ENCODE measurements at places on chromosomes 16 and 17.

GRCh38 chr16:51637770-51638094 lies 486.7 kb upstream of the SALL1 start:
- no peak for DNase-seq

GRCh38 chr17:78129351-78130089 lies 965 bp upstream of the TMC6 start:
- DNase-seq: no peak

DNA sequence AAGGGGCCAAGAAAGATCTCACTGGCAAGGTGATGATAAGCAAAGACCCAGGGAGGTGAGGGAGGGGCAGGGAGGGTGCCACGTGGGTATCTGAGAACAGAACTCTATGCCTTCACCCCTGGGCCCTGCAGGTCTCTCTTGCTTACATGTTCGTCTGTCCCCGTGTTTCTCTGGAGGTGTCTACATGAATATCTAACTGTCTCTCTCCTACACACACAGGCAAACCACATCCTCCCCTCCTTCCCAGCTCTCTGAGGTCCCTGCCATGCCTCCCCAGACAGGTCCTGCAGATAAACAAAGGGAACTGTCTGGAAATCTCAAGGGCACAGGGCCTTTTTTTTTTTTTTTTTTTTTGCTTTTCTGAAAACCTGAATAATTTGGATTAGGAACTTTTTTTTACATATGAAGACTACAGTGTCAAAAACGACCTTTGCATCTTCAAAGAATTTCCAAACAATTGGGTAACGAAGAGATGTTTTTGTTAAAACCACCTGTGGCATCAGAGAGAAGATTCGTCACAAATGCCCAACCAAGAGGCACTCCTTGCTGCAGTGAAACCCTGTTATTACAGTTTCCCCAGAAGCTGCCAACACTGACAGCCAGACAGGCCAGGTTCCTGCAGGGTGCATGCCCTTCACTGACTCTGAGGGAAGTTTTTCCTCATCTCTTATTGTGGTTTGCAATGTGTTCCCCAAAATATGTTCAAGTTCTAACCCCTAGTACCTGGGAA lies 17.8 kb downstream of the PLLP start:
- no peak for DNase-seq

- no peak for DNase-seq
Observed at GRCh38 chr17:71032746-71033273, 863.5 kb downstream of the KCNJ2 start.

DNA sequence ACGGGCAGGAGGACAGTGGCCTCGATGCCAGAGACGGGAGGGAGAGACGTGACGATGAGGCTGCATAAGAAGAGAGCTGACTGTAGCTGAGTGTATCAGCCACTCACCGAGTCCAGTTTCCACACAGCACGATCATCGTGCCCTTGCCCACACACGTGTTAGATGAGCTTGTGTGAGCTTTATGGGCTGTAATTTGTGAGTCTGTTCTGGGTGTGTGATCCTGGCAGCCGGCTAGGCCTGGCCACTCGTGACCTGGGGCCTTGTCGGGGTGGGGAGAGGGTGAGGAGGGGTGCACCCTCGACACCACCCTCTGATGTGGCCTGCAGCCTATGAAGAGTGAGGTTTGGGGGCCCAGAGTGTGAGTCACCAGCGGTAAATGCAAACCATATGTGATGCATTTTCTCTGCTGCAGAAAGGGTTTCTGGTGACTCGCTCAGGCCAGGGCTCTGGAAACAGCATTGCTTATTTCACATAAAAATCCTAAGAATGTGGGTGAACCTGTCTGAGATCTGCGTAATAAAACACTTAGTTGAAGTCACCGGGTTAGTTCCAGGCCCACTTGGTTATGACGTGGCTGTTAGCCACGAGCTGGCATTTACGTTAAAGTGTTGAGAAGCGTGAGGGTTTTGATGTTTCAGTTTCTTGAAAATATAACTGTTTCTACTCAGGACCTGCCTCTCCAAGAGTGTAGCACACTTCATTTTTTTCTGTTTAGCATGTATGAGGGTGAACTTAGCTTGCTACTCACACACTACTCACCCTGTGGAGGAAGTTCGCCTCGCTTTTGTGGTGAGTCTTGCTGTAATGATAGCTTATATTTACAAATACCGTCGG lies 4.2 kb downstream of the METRNL start:
- no peak for DNase-seq

DNA sequence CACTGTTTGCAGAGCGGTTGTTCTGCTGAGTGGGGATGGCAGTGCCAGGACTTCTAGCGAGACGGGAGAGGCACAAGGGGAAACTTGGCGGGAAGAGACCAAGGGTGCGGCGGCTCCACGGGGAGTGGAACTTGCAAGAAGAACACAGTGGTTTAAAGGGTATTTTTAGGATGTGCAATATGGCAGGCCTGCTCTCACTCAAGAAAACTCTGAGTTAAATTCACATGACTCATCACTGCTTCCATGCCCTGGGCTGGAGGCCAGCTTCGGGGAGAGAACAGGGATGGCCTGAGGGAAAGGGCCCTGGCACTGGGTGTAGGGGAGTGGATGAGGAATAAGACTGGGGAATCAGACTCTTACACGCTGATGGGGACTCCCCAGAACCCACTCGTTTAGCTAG lies 13.3 kb upstream of the CD300LD start:
- DNase-seq: no peak

Data from NCI-H524 treated with DMSO at 0.1 percent for 48 hours (cell line).